ENCODE measurements at places on chromosomes 3 and 15. TPM values are rescaled to one million over a fixed set of nuclear protein-coding genes. Genes with fewer than 3 reads are reported as not detected.

GRCh38 chr3:56361731-56362130 is 106.5 kb downstream of the ERC2 start:
- no peak overlapping the region for H3K4me3 ChIP-seq
- no peaks in the 10 kb centered on the region for H3K36me3 ChIP-seq
- no peaks in the 10 kb centered on the region for H3K4me1 ChIP-seq
- no peak for DNase-seq

DNA sequence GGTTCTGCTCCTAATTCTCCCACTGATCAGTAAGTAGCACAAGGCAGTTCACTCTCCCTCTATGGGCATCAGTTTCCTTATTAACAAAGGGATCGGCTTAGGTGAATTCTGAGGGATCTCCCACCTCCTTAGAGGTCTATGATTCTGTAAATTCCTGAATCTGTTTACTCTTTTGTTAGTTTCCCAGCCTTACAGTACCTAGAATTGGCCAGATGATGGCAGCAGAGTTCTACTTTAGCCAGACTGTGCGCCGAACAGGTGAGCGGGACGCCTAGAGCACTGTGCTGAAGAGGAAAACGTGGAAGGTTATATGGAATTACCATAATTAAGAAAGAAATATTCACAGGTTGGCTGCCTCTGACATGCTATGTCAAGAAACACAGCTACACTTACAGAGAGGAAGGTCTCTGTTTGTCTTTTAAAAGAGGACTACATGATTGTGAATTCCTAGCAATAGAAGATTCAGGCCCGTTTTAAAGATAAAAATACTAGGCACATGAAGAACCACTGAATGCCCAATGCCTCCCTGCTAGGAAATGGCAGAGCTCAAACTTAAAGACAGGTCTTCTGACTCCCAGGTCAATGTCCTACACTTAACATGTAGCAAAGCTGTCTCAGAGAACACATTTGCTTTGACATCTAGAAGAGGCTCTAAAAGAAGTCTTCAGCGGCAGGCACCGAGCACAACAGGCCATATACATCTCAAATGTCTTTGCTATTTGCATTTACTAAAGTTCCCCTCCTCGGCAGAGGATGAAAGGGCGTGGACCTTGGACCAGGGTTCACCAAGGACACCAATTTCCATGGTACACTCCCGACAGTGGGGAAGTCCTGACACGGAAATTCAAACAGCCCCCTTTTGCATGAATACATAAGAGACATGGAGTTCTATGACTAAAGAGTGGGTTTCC is 259.9 kb downstream of the FGF12 start:
- no peak overlapping the region for H3K4me3 ChIP-seq
- DNase-seq = peak; percentile 70
- no peaks in the 10 kb centered on the region for H3K27me3 ChIP-seq

- H3K36me3 ChIP-seq = no peaks in the 10 kb centered on the region
- H3K4me3 ChIP-seq = no peak overlapping the region
- no peaks in the 10 kb centered on the region for H3K4me1 ChIP-seq
- H3K27me3 ChIP-seq = no peaks in the 10 kb centered on the region
- no peak for DNase-seq
These were observed 53.1 kb downstream of the TM2D3 start for GRCh38 chr15:101599091-101599490.

GRCh38 chr15:85534031-85534430 is 153.6 kb downstream of the AKAP13 start:
- H3K27ac ChIP-seq = no peak overlapping the region
- H3K36me3 ChIP-seq = peaks cover 18% of the 10 kb centered on the region
- no peaks in the 10 kb centered on the region for H3K27me3 ChIP-seq
- peaks cover 6% of the 10 kb centered on the region for H3K4me1 ChIP-seq
- H3K4me3 ChIP-seq = no peak overlapping the region

DNA sequence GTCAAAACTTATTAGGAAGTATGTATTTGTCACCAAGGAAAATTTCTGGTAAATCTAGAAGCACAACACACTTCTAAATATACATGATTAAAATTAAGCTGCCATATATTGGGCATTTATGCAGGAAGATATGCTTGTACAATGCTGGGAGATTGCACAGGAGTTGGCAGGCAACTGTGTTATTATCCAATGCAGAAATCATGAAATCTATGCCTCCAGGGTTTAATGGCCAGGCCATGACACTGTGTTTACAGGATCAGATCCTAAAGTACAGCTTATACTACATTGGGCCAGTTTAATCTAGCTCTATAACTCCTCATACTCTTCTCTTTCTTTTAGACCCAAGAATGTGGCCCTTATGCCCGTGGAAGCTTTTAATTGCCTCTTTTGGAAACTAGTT is 391.4 kb upstream of the DPH6 start:
- no peak overlapping the region for H3K4me3 ChIP-seq
- no peaks in the 10 kb centered on the region for H3K4me1 ChIP-seq
- no peaks in the 10 kb centered on the region for H3K27me3 ChIP-seq
- no peaks in the 10 kb centered on the region for H3K36me3 ChIP-seq
- no peak for DNase-seq

GRCh38 chr3:72086743-72087087 is 301.8 kb upstream of the PROK2 start:
- no peak for DNase-seq
- H3K36me3 ChIP-seq = no peaks in the 10 kb centered on the region
- no peak overlapping the region for H3K27ac ChIP-seq
- H3K27me3 ChIP-seq = no peaks in the 10 kb centered on the region
- H3K4me1 ChIP-seq = no peaks in the 10 kb centered on the region
- H3K4me3 ChIP-seq = no peak overlapping the region

GRCh38 chr15:67092752-67093503 is 27.5 kb downstream of the SMAD3 start:
- H3K4me3 ChIP-seq = no peak overlapping the region
- H3K27ac ChIP-seq = no peak overlapping the region
- peaks cover 56% of the 10 kb centered on the region for H3K4me1 ChIP-seq
- no peaks in the 10 kb centered on the region for H3K27me3 ChIP-seq
- H3K36me3 ChIP-seq = peaks cover 20% of the 10 kb centered on the region

- H3K4me1 ChIP-seq = no peaks in the 10 kb centered on the region
- DNase-seq = no peak
- no peaks in the 10 kb centered on the region for H3K36me3 ChIP-seq
- no peak overlapping the region for H3K4me3 ChIP-seq
These were observed 31.7 kb upstream of the DHX36 start for GRCh38 chr3:154356009-154356408.

DNA sequence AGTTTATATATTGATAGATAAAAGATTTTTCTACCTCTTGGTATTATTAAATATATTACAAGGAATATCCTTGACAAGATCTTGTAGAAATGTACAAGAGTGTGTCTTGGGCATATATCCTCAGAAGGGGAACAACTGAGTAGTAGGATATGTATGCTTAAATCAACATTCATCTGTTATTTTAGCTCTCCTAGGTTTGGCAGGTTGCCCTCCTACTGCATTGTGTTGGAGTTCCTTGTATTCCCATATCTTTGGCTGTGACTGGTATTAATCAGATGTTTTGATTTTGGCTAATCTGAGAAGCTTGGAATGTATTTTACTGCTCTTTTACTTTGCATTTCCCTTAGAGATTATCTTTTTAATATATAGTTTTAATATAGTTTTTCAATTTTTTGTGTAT is 4.6 kb downstream of the MYRIP start:
- no peak overlapping the region for H3K4me3 ChIP-seq
- H3K27me3 ChIP-seq = no peaks in the 10 kb centered on the region
- no peak for DNase-seq
- H3K36me3 ChIP-seq = no peaks in the 10 kb centered on the region

DNA sequence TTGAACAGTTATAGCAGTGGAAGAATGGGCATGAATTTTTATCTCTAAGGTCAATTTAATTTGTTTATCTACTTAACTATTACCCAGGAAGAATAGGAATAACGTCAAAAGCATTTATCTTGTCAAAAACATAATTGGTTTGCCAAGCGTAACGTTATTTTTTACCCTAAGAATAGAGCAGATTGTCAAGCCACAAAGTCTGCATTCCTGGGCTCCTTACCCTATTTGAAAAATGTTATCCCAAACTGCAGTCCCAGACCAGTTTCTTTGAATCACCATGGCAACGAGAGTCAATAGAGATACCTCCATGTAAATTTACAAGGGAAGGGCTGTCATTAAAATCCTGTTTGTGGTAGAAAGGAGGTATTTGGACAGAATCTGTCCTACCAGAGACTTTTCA is 61.1 kb downstream of the CPNE4 start:
- no peak overlapping the region for H3K27ac ChIP-seq
- H3K4me3 ChIP-seq = no peak overlapping the region
- DNase-seq = no peak
- H3K36me3 ChIP-seq = no peaks in the 10 kb centered on the region
- no peaks in the 10 kb centered on the region for H3K27me3 ChIP-seq

DNA sequence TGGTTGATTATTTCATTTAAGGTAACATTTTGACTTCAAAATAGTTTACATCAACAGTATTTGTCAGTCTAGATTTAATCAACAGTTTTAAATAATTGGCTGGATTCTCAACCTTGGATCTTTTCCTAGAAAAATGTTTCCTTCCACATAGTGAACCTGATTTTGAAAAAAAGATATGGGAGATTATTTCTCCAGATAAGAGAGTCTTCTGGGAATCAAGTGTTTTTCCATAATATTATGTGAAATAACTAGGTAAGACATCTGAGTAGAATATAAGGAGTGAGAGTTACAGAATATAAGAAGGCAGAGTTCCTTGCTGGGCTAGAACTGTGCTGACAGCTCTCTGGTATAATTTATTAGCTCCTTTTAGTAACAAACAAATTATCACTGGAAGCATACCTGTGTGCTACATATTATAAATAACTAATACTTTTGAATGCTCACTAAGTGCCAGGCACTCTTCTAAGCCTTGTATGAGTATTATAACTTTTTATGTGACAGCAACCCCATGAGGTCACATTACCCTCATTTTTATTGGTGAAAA is 18.8 kb upstream of the TNFSF10 start:
- H3K27ac ChIP-seq = no peak overlapping the region
- no peak overlapping the region for H3K4me3 ChIP-seq

DNA sequence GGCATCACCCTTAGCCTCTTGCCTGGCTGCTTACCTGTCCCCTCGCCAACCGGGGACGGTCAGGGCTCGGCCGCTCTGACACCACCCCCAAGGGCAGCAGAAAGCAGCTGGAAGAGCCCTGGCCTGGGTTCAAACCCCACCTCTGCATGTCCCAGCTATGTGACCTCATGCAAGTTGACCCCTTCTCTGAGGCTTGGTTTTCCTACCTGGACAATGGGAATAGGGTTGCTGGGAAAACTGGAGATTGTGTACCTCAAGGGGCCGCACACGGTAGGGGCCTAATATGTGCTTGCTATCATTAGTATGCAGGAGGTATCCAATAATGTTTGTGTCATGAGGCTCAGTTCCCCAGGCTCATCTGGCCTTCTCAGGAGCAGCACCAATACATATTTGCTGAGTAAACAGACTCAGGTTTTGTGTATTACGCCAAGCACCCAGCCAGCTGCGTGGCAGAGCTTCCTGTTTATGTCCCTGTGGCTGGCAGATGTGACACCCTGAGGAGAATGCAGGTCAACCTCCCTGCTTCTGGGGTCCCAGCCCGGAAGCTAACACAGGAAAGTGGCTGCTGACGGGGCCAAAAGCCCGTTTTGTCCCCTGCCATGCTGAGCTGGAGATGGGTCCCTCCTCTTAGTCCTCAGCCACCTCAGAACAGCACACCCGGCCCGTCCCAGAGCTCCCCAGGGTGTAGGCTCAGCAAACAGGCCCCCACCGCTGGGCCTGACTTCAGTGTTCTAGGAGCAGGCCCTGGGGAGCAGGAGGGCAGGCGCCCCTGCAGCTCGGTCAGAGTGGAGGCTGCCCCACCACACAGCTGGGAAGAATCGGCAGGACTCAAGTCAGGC is 29.7 kb downstream of the PLXND1 start:
- H3K4me1 ChIP-seq = no peaks in the 10 kb centered on the region
- no peaks in the 10 kb centered on the region for H3K27me3 ChIP-seq
- peak overlapping the region; percentile 89 for H3K27ac ChIP-seq

DNA sequence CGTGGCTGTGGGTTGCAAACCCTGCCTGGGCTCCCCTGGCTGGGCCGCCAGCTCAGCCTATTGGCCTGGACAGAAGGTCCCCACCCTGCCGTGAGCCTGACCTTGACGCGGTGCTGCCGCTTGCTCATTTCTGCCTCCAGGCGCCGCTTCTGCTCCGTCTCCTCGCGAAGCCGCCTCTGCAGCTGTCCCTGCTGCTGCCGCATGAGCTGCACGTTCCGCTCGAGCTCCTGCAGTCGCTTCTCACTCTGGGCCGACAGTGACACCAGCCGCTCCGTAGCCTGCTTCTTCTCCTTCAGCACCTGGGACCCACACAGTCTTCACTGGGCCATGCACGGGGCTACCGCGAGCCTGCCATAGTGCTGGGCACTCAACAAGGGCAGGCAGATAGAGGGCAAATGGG is 21.7 kb downstream of the KIF7 start:
- H3K4me3 ChIP-seq = no peak overlapping the region
- H3K36me3 ChIP-seq = peaks cover 62% of the 10 kb centered on the region
- H3K27me3 ChIP-seq = no peaks in the 10 kb centered on the region
- no peak overlapping the region for H3K27ac ChIP-seq
- DNase-seq = no peak

GRCh38 chr3:94251566-94251965 is 188.7 kb downstream of the NSUN3 start:
- H3K36me3 ChIP-seq = no peaks in the 10 kb centered on the region
- DNase-seq = no peak
- no peak overlapping the region for H3K4me3 ChIP-seq
- no peak overlapping the region for H3K27ac ChIP-seq
- no peaks in the 10 kb centered on the region for H3K27me3 ChIP-seq

DNA sequence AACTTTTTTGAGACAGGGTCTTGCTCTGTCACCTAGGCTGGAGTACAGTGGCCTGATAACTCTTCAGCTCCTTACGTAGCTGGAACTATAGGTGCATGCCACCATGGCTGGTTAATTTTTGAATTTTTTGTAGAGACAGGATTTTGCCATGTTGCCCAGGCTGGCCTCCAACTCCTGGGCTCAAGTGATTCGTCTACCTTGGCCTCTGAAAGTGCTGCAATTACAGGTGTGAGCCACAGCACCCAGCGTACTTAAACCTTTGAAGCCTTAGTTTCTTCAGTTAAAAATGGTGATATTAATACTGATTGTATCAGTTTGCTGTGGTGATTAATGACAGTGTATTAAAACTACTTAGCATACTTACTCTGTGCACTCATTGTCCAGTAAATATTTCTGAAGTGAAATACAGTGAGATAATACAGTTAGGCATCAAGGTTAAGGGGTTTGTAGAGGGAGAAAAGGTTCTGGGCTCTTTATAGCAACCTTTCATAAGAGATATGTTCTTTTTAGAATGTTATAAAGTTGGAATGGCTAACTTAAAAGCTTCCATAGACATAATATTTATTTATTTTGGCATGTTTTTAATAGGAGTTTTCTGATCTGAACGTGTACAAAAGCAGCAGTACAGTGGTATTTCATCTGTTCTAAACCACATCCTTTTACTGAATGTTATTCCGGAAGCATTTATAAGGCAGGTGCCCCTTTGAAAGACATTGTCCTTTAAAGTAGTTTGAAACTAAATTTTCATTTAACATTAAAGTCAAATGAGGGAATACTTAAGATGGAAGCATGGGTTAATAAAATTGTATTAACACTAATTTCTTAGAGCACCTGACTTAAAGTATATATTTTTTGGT is 23.6 kb downstream of the NCK1 start:
- H3K4me3 ChIP-seq = no peak overlapping the region
- H3K27ac ChIP-seq = no peak overlapping the region
- no peak for DNase-seq
- H3K4me1 ChIP-seq = peaks cover 11% of the 10 kb centered on the region

Gene SLC9A9
- 10.4 TPM for total RNA-seq

Gene FBLN2
- total RNA-seq = 185 TPM

Gene PRTG
- 12.8 TPM for total RNA-seq

Gene MEGF11
- 7.3 TPM for total RNA-seq

Gene RCCD1
- 10.1 TPM for total RNA-seq

Gene TRPM1
- total RNA-seq = not detected

All from tibial nerve (tissue), 4 donors.